Endodermal cell (in vitro differentiated cells): ENCODE measurements at places on chromosomes 11 and 22. TPM values are rescaled to one million over a fixed set of nuclear protein-coding genes. Genes with fewer than 3 reads are reported as not detected.

The CRACR2B gene
- 22.3 to 28.0 TPM (median 24.6 TPM) in 3 replicates for total RNA-seq

The TMEM258 gene
- total RNA-seq: 180 to 209 TPM (median 186 TPM) in 3 replicates

The E2F8 gene
- total RNA-seq: 8.5 and 10.5 TPM in 2 replicates

The NXPE1 gene
- not detected in 2 replicates for total RNA-seq

The CARD10 gene
- 17.3 to 24.4 TPM (median 23.5 TPM) in 3 replicates for total RNA-seq

The UCP3 gene
- 1.3 and 3.5 TPM in 2 replicates for total RNA-seq

The PLAAT4 gene
- total RNA-seq: 0.58 to 0.76 TPM in 2 of 3 replicates, not detected in the other

The CLTCL1 gene
- 14.0 to 15.3 TPM (median 14.4 TPM) in 3 replicates for total RNA-seq

The KCNK7 gene
- 0.75 and 1.2 TPM in 2 replicates for total RNA-seq

The TPBGL gene
- 0.13 and 0.14 TPM in 2 replicates for total RNA-seq

The AP2A2 gene
- 70.5 to 91.4 TPM (median 79.4 TPM) in 3 replicates for total RNA-seq
